ENCODE measurements at places on chromosomes 7 and 10.

DNA sequence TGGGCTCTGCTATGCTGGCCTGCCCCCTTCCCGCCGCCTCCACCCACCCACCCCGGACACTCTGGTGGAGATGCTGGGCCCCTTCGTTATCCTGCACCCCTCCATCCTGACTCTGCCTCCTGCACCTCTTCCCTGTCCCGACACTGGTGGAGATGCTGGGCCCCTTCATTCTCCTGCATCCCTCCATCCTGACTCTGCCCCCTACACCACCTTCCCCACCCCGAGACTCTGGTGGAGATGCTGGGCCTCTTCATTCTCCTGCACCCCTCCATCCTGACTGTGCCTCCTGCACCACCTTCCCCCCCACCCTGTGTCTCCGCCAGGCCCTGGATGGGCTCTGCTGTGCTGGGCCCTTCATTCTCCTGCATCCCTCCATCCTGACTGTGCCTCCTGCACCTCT lies 15.0 kb downstream of the IDI2 start:
- no peak for DNase-seq

DNA sequence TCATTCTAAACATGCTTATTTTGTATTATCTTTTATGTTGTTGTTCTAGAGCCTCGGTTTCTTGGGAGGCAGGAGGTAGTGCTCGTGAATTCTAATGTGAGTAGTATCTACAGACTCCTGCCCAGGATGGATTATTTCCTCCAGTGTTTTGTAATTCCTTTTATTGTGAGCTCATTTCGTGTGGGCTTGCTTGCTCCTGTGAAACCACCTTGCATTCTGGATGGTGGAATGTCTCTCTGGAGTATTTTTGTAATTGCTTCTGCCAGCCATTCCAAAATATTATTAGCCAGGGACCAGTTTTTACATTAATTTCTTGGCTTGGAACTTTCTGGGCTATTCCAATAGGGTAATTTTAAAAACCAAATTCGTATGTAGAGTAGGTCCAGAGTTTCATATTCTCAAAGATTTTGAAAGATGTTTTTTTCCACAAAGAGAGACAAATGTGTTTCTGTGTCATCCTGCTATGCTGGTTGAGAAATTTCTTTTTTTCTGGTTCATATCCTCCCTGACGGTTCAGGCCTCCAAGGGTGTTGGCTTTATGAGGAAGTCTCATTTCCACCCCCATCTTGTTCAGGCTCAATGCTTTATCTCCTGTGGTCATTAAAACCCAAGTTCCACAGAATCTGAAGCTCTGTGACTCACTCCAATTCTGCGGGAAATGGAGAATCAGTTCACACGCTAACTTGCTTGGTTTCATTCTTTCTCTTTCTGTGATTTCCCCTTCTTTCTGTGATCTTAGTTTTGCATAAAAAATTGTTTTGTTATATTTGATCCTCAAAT lies 41.7 kb upstream of the CALD1 start:
- DNase-seq: peak; percentile 1

DNA sequence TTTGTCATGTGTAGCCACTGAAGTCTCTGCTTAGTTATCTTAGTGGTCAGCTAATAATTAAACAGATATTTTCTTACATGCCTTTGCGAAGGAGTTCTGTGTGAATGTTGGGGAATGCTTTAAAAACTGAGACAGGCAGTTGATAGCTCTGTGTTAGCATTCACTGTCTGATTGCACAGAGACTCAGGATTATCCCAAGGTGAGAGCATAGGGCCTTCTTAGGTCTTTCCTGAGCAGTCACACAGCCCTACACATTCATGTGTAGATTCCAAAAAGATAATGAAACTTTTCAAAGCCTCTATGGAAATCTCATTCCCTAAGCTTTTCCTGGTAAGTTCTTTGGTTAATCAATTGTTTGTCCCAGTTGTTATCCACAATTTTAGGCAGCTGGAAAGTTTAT lies 67.7 kb downstream of the CASD1 start:
- no peak for DNase-seq

- no peak for DNase-seq
Observed at GRCh38 chr10:92972066-92972870, 88.3 kb upstream of the CYP26C1 start.

DNA sequence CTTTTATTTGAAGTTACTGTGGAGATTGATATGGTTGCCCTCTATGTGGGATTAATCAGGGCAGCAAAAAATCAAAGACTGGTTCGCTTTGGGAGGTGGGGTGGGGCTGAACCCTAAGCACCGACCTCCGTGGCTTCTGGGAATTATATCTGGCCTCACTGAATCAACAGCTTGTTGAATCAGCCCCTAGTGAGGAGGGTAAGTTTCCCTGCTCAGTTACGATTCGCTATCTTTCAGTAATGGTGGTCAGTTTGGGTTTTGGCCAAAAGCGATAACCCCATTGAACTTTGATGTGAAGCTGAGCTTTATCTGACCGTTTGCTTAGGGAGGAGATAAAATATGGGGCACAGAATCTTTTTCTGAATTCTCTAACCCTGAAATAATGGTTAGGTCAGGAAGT lies 16.6 kb upstream of the ARPC1A start:
- DNase-seq: no peak

- no peak for DNase-seq
Observed at GRCh38 chr7:117674617-117675016, 194.8 kb downstream of the CFTR start.

- no peak for DNase-seq
Observed at GRCh38 chr10:104577861-104578521, 63.1 kb upstream of the SORCS3 start.

GRCh38 chr7:158410720-158411119 lies 176.9 kb downstream of the PTPRN2 start:
- DNase-seq: no peak

GRCh38 chr10:76352300-76352699 lies 920.9 kb downstream of the LRMDA start:
- DNase-seq: no peak

All from stimulated activated naive CD4-positive, alpha-beta T cell treated with Interleukin-2 at 50 U/mL for 16 hours (primary cell).